ENCODE measurements at places on chromosomes 6 and 20. TPM values are rescaled to one million over a fixed set of nuclear protein-coding genes. Genes with fewer than 3 reads are reported as not detected.

GRCh38 chr20:25399037-25399430 is 8.4 kb upstream of the ABHD12 start:
- no peak for DNase-seq

GRCh38 chr6:53347250-53347920 is 1.4 kb downstream of the ELOVL5 start:
- DNase-seq: no peak

DNA sequence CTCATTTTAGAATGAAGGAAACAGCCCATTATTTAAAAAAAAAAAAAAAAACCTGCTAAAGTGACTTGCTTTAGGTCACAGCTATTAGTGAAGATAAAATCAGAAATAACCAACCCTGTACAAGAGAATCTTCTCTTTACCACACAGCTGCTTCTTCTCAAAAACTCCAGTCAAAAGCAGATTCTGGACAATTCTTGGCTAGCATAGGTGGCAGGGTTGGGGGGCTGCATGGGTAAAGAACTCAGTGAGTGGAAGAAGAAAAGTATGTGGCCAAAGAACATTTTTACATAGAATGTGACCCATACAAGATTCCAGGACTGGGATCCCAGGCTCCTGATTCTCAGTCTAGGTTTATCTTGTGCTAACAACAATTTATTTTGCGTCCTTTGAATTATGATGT is 9.4 kb upstream of the FRK start:
- no peak for DNase-seq

The TRIM40 gene
- total RNA-seq: 0.12 TPM

Data from activated naive CD4-positive, alpha-beta T cell treated with anti-CD3 and anti-CD28 coated beads, Interleukin-2, amount 50 U/mL, for 72 hours (primary cell).